ENCODE measurements at places on chromosomes 7 and 10.

DNA sequence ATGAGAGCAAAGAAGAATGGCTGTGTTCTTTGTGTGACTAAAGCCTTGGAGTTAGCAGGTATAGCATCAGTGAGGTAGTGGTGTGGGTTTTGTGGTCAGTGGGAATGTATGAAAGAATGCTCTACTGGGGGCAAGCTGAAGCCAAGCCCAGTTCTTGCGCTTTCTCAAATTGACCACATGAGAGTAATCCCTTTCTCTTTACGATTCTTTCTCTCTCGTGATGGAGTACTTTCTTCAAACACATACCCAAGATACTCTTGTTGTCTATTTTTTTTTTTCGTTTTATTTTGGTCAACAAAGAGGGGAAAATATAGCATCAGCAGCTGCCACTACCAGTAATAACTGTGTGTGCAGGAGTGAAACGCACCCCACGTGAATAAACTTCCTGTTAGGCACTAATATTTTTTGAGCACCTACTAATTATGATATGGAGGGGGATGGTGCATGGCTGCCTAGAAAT lies 8.4 kb upstream of the PANK1 start:
- no peak for DNase-seq

GRCh38 chr7:115293628-115294240 lies 371.8 kb downstream of the MDFIC start:
- no peak for DNase-seq

DNA sequence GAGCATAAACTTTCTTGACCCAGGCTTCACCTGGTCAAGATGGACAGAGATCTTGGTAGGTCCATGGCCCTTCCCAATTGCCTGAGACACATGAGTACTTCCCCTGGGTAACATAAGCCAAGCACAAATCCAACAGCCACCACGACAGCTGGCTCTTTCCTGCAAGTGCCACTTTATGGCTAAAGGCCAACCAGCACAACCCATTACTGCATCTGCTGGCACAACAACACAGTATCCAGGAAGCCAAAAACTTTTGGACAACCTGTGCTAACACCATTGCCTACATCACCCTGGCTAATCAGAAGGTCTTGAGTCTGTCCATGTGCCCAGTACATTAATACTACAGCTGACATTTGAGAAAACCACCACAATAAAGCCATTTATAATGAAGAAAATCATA lies 548.0 kb upstream of the SEMA3D start:
- DNase-seq = no peak

GRCh38 chr10:60237977-60238758 lies 151.5 kb downstream of the ANK3 start:
- DNase-seq = no peak

DNA sequence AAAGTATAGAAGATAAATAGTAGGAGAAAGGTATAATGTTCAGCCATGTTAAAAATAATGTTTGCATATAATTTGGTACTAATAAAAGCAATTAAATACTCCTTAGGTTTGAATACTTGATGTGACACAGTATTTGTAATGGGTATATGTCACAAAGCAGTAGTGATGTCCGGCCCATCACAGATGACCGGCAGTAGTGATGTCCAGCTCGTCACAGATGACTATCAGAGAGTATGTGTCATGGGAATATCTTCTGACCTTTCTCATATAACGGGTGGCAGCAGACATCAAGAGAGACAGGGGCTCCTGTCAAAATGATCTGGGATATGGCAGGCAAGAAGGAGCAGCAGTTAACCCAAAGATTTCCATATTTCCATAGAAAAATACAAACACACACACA lies 477.4 kb upstream of the KLF6 start:
- DNase-seq = no peak

DNA sequence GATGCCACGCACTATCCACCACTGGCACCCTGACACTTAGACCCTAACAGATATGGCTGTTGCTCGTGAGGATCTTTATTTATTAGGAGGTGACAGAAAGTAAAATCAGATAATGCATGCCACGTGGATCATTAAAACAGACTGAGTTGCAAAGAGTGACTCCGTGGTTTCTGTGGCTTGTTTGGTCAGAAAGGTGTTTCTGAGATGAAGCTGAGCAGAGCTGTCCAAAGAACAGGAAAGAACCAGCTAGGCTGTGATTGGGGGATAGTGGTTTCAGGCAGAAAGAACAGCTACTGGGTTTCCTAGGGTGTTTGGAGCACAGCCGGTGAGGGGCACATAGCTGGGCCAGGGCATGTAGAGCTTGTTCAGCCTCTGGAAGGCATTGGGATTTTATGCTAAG lies 34.4 kb downstream of the CSGALNACT2 start:
- DNase-seq = no peak

GRCh38 chr7:133054162-133054840 lies 27.6 kb downstream of the CHCHD3 start:
- no peak for DNase-seq

DNA sequence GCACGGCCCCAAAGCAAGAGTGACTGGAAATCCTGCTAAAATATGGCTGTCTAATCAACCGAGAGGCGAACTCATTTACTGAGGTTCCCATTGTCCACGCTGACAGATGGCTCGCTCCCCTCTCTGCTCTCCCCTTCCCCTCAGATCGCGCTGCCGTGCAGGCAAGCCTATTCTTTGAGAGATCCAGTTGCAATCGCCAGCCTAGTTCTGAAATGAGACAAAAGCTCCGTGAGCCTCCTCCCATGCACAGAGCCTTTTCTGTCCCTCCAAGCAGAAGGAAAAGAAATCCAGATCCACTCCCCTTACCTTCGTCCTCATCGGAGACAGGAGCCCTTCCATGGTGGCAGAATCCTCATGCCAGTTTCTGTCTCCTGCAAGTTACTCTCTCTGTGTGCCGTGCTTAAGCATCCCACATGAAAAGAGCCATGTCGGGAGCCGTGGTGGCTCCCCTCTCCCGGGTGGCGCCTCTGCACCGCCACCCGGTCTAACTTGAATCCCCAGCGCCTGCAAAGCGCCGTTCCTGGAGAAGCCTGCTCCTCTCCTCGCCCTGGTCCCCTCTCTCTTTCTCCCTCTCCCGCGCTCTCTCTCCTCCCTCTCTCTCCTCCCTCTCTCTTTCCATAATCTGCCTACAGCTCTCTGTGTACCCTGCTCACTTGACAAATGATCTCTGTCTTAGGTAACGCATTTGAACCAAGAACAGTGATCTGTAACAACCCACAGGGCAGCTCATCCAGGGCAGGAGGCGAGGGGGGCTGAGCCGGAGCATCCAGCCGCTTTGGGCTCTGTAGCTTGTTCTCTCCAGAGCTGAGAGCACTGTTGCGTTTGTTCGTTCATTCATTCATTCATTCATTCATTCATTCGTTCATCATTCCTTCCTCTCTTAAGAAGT lies 156.8 kb downstream of the FRMD4A start:
- no peak for DNase-seq

DNA sequence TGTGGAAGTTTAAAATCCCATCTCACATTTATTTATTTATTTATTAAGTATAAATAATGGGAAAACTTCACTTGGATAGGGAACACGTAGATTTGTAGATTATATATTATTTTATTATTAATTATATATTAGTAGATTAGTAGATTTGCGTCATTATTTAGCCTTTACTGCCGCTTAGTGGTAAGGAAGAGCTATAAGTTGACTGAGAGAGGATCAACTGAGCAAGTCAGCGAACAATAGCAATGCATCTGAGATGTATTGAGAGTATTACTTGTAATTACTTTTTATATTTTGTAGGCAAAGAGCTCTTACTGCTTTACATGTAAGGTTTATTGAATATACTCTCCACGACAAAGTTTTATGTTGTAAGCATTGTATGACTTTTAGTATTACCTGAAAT lies 244.5 kb upstream of the ANKRD30A start:
- DNase-seq = no peak

GRCh38 chr10:42790835-42791234 lies 8.2 kb downstream of the BMS1 start:
- DNase-seq = no peak

- no peak for DNase-seq
These were observed 1250.9 kb upstream of the CELF2 start for GRCh38 chr10:9766762-9767161.

DNA sequence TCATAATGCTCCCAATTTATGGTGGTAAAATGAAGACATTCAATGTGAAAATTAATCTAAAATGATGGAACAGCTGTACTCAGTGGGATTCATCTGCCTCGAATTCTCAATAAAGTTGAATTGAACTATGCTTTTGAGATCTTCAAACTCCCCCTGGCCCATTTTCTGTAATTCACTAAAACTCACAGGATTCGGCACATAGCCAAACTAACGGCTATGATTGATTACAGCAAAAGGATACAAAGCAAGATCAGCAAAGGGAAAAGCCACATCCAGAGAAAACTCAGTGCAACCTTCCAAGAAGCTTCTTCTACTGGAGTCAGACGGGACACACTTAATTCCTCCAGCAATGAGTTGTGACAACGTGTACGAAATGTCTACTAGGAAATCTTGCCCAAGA lies 307.5 kb downstream of the CNTNAP2 start:
- DNase-seq = no peak

- no peak for DNase-seq
These were observed 166.2 kb upstream of the CACNA2D1 start for GRCh38 chr7:82609746-82610145.

DNA sequence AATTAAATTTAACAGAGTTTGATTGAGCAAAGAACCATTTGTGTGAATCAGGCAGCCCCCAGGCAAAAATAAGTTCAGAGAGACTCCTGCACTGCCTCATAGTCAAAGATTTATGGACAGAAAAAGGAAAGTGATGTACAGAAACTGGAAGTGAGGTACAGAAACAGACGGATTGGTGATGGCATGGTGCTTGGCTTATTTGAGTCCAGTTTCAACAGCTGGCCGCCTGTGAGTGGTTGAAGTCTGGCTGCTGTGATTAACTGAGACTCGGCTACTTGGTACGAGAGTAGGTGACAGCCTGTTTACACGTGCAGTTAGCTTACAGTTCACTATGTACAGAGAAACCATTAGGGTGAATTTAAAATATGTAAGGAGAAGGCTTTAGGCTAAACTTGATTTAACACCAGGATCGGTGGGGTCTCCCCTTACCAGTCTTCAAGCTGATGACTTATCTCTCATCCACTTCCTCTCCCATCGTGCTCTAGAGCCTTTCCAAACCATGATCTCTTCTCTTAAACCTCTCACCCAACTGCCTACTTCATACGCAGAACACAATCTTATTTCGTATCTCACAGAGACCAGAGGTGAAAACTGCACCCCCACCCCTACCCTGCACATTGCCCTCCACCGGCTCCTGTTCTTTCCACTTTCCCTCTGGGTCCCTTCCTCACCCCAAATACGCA lies 5.0 kb upstream of the MSMB start:
- DNase-seq = no peak

- DNase-seq = no peak
These were observed 630.8 kb downstream of the ANKRD7 start for GRCh38 chr7:118855290-118855689.

DNA sequence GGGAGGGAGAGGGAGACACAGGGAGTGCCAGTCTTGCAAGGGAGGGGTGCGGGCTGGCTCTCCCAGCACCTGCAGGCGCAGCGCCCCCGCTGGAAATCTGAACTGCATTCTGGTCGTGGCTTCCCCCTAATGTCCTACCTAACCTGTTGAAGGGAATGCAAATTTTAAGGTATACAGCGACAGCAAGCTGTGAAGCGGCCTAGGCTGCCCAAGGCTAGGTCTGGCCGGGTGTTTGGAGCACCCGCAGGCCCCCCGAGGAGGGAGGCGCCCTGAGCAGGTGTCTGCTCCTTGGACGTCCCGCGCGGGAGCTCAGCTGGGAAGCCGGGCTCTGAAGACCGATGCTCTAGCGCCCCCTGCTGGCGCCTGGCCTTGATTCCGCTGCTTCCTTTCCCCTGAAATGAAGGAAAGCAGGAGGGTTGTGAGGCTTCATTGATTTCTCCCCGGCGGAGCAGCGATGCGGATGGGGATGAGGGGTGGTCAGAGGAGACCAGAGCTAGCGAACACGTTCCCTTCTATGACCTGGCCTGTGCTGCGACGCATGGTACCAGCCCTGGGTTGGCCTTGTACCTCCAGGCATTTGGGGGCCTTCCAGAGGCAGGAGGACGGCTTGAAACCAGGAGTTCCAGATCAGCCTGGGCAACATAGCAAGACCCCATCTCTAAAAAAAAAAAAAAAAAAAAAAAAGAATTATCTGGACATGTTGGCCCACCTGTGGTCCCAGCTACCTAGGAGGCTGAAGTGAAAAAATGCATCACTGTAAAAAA lies 601.3 kb downstream of the GALNT17 start:
- peak; percentile 1 for DNase-seq

- peak; percentile 81 for DNase-seq
These were observed 23.6 kb downstream of the DDIT4 start for GRCh38 chr10:72297281-72297804.

- no peak for DNase-seq
These were observed 5.8 kb upstream of the PRTFDC1 start for GRCh38 chr10:24958091-24958720.

GRCh38 chr10:33942508-33942907 lies 608.0 kb upstream of the NRP1 start:
- DNase-seq = no peak

DNA sequence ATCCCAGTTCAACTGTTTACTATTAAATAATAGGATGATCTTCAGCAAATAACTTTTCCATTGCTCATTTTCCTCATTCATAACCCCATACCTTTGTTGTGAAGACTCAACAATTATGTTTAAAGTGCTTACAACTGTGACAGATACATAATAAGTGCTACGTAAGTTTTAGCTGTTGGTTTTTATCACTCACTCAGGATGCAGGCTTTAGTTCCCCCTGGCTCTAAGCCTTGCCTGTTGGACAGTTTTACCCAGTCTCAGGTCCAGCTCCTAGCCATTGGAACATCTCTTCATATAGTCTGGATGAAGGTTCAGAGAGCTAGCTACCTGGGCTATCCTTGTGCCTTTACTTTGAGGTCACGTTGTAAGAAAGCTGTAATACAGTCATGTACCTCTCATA lies 353.2 kb downstream of the CRPPA start:
- no peak for DNase-seq

DNA sequence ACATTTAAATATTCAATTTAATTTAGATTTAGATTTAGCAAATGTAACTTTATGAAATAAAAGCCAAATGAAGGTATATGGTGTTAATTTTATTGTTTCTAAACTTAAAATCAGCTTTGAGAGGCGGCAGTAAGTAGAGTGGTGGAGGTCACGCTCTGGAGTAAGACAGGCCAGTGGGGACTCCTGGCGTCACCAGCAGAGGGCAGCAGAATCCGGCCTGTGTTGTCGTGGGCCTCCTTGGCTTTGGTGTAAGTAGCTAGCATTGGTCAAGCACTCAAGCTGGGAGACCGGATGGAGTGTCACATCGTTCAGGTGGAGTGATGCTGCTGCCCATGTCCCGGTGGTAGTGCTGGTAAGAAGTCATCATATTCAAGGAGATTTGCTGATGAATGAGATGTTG lies 98.7 kb upstream of the DNAJB6 start:
- DNase-seq = no peak

- no peak for DNase-seq
These were observed 24.4 kb upstream of the ELN start for GRCh38 chr7:74003621-74004020.

Data from stimulated activated CD4-positive, alpha-beta T cell treated with anti-CD3 and anti-CD28 coated beads, TNF-alpha, amount 100 ng/mL, for 1 hour (primary cell).